ENCODE measurements at places on chromosomes 6 and 20.

GRCh38 chr6:91063362-91063761 is 476.5 kb upstream of the MAP3K7 start:
- DNase-seq = no peak

GRCh38 chr6:14288910-14289309 is 171.3 kb downstream of the CD83 start:
- no peak for DNase-seq

DNA sequence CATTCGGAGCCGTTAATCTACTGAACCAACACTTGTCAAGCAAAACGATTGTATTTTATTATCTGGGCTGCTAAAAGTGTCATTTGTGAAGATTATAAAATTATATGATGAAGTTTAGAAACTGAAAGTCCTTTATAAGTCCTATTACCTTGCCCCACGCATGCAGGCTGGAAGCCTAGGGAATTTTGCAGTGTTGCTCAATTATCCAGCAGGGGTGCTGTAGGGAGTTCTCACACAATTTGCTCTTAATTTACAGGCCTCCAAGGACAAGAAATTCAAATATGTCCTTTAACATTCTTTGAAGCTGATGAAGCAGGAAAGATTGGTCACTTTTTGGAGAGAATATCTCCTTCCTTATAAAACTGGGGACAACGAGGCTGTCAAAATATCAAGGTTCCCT is 368.9 kb downstream of the LMBRD1 start:
- no peak for DNase-seq

DNA sequence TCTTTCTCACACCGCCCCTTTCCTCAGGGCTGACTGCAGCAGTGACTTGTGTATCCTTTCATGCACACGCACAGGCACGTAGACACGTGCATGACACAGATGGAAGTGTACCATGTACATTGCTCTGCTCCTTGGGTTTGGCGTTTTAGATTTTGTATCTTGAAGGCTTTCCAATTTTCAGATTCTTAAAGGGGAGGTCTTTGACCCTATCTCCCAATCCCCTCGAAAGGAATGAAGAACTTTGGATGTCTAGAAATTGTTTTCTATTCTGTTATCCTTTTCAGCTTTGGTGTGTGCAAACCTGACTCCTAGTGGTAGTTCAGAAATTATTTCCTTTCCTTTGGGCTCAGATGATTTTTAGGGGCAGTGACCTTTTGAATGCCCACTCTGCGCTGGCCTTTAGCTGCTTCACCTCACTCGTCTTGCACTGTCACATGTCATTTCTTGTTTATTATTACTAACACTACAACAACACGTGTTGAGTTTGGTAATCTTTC is 63.0 kb downstream of the HIVEP1 start:
- no peak for DNase-seq

- no peak for DNase-seq
These were observed 724.9 kb downstream of the DOK5 start for GRCh38 chr20:55200317-55200716.

DNA sequence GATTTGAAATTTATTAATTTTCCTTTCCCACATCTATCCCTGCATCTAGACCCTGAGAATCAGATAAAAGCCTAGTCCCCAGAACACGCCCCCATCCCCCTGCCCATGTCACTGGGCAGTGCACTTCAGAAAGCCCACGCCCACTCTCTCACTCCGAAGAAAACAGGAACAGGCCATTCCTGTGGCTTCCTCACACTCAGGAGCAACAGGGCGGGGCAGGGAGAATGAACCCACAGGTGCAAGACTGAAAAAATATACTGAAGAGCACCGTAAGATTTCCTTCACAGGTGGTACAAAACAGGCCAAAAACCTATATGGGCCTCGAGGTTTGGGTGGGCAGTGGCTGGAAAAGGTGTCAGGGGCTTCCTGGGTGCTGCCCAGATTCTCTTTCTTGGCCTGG is 3.4 kb downstream of the OXT start:
- no peak for DNase-seq

- no peak for DNase-seq
These were observed 3.2 kb upstream of the OGFR start for GRCh38 chr20:62801284-62802010.

- no peak for DNase-seq
These were observed 14.9 kb upstream of the BLOC1S5 start for GRCh38 chr6:8079126-8079525.

- no peak for DNase-seq
These were observed 15.3 kb downstream of the ECHDC1 start for GRCh38 chr6:127328043-127328609.

GRCh38 chr6:27293436-27294098 is 18.5 kb downstream of the POM121L2 start:
- peak; percentile 66 for DNase-seq
